Mammary epithelial cell (primary cell): ENCODE measurements at places on chromosomes 11 and 22.

DNA sequence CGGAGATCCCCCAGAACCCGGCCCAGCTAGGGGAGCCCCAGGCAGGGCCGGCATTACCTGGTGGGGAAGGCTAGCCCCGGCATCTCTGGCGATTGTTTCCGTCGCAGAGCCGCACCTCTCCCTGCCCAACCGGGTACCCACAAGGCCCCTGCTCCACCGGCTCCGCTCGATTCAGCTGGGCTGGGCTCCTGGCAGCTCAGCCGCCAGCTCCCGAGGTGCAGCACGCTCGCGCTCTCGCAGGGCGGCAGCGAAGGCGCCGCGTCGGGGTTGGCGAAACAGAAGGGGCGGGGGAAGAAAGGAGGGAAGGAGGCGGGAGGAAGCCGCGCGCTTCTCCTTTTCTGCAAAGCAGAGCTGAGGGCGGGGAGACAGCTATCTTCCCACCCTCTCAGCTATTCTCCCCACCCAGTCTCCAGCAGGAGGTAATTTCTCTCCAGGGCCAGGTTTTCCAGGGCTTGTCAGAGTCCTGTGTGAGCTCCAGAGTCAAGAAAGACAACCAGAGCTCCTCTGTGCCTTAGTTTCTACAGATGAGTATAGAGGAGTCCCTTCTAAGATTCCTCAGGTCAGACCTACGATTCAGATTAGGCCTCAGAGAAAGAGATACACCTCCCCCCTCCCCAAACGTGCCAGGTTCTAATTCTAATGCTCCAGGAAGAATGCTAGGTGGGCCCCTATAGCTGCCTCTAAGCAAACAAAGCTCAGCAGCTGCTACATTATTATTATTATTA, 62.0 kb downstream of the PAK1 start:
- peak; percentile 92 for DNase-seq

GRCh38 chr22:30606455-30607299, at the start of gene TCN2:
Gene TCN2 (plus strand): TSS chr22:30607174. CDS start chr22:30607332, 158 bp downstream.
- peak; percentile 64 for DNase-seq

DNA sequence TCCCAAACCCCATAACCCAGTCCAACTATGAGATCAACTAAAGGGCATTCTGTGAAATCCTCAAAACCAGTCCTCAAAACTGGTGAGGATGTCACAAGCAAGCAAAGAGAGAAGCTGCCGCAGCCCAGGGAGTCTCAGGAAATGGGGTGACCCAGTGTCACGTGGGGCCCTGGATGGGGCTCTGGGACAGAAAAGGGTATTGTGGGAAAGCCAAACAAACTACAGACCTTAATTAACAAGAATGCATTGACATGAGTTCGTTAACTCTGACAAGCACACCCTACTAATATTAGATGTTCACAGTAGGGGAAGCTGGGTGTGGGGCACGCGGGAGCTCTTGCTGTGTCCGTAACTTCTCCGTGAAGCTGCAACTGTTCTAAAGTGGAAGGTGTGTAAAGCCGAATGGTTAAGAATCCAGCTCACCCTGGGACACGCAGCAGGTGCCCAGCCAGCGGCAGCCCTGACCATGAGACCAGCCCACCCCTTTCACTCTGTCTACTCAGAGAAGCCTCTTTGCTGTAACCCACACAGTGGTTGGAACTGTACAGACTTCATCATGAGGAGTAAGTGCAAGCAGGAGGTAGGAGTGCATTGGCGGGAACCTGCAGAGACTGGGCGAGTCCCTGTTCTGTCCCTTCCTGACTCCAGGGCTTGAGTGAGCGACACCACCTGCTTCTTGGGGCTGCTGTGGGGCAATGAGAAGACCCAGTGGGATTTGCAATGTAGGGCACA, 17.9 kb downstream of the LINC01488 start:
- DNase-seq, result no peak

DNA sequence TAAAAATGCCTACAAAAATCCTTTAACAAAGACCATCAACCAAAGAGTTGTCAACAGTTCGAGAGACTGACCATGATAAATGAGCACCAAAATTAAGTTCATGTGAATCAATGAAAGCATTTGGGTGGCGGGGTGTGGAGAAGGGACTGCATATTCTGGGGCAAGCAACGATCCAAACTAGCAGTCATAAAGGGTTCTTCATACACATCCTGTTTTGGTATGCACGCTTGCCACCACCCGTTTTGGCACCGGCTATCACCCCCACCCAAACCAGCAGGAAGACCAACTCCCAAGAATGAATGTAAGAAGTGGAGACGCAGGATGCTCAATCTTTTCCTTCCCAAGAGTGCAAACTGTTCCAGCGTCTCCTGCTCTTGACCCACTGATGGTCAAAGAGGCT, 80.8 kb downstream of the SGSM3 start:
- DNase-seq, result no peak

DNA sequence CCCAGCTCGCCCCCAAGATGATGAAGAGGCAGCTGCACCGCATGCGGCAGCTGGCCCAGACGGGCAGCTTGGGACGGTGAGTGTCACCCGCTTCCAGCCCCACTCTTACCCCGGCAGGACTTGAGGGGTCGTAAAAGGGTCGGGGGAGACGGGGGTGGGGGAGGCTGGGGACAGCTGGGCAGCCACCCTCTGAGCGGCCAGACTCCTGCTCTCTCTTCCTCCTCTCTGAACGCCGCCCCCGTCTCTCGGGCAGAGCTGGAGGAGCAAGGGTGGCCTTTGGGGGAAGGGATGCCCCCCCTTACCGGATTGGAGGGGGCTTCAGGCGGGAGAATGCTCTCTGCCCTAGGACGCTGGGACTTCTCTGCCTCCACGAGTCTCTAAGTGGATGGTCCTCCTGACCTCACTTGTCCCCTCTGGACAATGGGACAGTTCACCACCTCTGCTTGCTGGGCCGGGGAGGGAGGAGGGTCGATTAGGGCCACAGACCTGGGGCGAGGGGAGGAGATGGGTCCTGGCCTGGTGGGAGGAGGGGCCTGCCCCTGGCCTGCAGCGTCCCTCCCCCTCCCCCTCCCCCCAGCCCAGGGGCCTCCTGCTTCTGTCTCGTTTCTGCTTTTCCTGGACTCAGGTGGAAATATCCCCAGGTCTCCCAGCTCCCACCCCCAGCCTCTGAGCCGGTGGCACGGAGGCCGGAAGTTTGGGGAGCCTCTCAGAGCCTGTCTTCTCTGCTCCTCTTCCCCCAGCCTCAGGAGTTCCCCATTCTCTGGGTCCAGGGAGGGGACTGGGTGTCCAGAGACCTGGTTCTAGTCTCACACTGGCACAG, 512 bp downstream of the SH3BP1 start:
- DNase-seq, result peak; percentile 42
